ENCODE measurements at places on chromosomes 6 and 20.

DNA sequence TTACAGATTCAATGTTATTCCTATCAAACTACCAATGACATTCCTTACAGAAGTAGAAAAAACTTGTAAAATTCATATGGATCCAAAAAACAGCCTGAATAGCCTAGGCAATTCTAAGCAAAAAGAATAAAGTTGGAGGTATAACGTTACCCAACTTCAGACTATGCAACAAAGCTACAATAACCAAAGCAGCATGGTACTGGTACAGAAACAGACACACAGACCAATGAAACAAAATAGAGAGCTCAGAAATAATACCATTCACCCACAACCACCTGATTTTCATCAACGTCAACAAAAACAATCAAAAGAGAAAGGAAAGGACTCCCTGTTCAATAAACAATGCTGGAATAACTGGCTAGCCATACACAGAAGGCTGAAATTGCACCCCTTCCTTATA is 17.2 kb upstream of the PLN start:
- no peak for DNase-seq

DNA sequence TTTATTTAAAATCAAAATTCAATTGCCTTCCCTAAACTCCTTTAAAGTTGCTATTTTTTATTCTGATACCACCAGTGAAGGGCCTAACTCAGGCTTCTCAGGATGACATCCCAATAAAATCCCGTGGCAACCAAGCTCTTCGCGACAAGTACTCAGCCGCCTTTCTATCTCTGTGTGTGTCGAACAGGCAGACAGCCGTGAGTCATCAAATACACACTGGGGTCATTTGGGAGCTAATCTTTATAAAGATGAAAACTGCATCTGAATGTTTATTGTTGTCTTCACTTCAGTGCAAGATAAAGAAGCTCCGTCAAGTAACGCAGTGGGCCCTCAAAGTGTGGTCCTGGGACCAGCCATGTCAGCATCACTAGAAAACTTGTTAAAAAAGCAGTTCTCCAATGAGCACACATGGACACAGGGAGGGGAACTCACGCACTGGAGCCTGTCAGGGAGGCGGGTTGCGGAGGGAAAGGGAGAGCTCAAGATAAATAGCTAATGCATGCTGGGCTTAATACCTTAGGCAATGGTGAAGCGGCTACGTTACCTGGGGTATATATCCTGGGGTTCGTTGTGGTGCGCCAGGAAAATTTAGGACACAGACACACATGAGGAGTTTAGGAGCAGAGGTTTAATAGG is 119.3 kb downstream of the RNF144B start:
- DNase-seq: no peak

DNA sequence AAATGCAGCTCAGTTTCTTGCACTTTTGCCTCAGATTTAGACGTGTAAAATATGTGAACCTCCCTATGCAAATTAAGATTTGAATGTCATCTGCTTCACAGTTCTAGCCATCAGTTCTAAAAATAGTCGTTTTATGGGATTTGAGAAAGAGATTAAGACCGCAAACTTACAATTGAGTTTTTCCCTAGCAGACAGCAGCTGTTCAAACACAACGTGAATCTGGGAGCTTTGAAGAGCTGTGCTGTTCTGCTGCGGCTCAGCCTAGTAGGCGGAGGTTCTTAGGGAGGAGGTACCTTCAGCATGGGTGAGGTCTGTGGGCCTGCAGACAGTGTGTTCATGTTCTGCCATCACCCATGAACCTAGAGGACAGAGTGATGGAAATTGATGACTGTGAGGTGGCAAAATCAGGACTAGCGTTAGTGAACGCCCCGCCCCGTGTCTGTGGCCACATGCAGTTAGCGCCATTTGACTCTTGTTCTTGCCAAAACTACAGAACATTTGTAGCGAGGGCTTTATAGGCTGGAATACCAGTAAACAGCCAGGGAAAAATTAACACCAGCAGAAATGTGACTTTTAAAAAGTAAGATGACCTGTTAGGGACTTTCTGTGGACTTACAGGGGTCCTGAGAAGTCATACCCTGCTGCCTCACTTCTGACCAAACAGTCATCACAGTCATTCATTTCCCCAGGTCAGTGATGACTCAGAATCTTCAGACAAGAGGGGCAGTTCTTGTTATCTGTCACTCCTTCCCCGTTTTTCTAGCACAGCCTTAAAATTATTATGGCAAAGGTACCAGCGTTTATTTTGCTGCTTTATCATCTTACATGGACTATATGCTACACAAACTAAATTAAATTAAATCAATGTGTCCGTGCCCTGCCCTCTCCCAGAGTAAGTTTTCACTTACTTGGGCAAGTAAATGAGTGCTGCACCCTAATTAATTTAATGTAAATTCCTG is 84.3 kb upstream of the TMEM181 start:
- no peak for DNase-seq

DNA sequence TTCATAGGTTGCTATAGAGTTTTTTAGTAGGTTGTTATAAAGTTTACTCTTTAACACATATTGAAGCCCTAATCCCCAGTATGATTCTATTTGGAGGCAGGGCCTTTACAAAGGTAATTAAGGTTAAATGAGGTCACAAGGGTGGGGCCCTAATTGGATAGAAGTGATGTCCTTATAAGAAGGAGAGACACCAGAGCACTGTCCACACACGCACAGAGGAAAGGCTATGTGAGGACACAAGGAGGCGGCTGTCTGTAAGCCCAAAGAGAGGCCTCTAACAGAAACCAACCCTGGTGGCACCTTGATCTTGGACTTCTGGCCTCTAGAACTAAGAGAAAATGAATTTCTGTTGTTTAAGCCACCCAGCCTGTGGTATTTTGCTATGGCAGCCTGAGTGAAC is 98.5 kb downstream of the GJA10 start:
- no peak for DNase-seq

DNA sequence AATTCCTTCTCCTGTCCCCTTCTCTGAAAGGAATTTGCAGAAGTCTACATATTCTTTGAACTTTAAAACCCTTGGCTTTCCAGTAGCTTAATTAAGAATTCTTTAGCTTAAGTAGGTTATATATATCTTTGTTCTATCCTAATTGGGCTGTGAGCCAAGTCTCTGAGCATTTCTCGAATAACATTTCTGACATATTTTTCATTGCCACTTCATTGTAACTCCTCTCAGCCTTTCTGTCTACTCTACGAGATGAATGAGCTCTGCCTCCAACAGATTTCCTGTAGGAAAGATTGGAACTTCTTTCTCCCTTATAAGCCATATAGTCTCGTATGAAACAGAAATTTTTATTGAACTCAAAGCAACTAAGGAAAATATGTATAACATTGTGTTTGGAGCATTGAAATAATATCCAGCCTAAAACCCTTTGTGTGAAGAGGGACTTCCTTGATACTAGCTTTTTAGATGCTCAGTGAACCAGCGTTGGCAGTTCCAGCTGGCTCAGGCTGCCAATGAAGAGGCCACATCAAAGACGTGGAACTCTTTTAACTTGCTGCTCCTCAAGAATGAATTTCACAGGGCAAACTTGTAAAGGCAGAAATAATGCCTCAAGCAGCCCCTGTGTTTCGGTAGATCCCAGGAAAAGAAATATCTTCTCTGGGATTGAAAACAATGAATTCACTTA is 87.7 kb upstream of the NOX3 start:
- no peak for DNase-seq

DNA sequence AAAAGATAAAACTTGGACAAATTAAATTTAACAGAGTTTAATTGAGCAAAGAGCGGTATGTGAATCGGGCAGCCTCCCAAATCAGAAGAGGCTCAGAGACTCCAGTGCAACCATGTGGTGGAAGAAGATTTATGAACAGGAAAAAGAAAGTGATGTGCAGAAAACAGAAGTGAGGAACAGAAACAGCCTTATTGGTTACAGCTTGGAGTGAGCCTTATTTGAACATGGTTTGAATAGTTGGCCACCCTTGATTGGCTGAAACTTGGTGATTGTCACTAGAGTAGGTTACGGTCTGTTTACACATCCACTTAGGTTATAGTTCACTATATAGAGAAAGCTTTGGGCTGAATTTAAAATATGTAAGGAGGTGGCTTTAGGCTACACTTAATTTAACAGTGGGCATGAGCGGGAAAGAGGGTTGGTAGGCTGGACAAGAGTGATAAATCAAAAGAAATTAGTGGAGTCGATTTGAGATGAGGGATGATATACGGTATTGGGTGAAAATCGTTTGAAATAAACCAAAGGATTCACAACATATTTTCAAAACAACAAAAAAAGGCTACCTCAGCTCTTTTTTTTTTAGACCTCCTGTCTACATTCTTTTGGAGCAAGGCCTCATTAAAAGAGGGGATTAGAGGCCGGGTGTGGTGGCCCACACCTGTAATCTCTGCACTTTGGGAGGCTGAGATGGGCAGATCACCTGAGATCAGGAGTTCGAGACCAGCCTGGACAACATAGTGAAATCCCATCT is 84.3 kb upstream of the PREP start:
- DNase-seq: no peak

GRCh38 chr6:129491436-129491835 is 218.5 kb downstream of the ARHGAP18 start:
- no peak for DNase-seq

GRCh38 chr20:35617397-35618262 is 2.0 kb downstream of the SPAG4 start:
- DNase-seq: peak; percentile 29

GRCh38 chr6:151434369-151434768 is 17.6 kb downstream of the RMND1 start:
- no peak for DNase-seq

DNA sequence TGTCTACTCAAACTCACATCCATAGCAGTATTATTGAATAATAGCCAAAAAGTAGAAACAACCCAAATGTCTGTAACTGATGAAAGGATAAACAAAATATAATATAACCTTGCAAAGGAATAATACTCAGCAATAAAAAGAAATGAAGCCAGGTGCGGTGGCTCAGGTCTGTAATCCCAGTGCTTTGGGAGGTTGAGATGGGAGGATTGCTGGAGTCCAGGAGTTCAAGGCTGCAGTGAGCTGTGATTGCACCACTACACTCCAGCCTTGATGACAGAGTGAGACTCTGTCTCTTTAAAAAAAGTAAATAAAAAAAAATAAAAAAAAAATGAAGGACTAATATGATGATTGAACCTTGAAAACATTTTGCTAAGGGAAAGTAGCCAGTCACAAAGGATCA is 22.1 kb upstream of the KIF16B start:
- no peak for DNase-seq

GRCh38 chr6:7151381-7151780 is 43.6 kb downstream of the RREB1 start:
- no peak for DNase-seq

DNA sequence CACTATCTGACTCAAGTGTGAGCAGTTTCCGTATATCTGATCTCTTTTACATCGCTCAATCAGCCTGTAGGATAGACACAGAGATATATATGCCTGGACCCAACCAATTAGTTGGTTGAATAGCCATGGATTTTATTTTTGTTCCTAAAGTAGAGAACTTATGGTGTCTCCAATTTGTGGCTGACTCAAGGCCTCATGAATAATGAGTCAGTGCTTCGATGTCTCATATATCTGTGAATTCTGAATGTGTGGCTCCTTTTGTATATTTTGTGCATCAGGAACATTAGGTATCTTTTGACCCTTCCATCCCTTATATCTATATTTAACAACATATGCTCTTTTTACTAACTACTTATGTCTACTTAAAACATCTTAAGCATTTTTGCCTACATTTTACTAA is 64.5 kb downstream of the OR2B2 start:
- DNase-seq: no peak

GRCh38 chr20:31716818-31717477 is 5.7 kb downstream of the BCL2L1 start:
- DNase-seq: no peak

- no peak for DNase-seq
Measured at GRCh38 chr6:132053511-132053910, 102.3 kb upstream of the CCN2 start.

DNA sequence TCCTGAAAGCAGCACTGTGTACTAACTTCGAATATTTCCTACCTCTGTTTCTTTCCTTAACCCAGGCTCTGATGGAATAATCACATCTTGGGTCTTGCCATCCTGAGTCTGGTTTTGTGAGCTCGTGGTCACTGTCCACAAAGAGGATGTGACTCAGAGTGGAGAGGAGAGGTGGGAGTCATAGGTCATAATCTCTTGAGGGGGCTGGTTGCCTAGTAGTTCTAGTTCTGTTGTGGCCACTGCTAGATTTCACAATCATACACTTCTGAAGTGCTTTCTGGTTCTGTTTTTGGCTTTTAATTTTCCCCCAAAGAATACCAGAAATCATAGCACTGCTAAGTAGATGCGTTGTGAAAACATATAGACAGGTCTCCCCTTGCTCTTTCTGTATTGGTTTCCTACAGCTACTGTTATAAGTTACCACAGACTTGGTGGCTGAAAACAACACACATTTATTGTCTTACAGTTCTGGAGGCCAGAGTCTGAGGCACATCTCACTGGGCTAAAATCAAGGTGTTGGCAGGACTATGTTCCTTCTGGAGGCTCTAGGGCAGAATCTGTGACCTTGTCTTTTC is 102.8 kb downstream of the NRSN1 start:
- no peak for DNase-seq

- DNase-seq: peak; percentile 40
Measured at GRCh38 chr6:16409531-16410441, 171.4 kb downstream of the GMPR start.

DNA sequence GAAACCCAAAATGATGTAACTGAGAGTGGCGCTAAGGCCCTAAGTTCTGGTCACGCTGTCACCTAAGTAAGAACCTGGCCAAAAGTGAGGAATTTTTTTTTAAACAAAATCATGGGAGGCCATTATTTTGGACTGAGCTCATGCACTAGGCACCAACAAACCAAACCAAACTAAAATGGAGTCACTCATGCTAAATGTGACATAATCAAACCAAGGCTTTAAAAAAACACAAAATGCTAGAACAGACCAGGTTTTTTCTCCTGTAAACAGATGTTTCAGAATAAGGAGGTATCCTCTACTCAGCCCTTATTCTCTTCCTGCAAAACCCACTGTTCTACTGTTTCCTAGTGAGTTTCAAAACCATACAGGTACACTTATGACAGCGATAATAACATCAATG is 1.1 kb upstream of the C6orf89 start:
- no peak for DNase-seq

Measured in stimulated activated CD4-positive, alpha-beta T cell treated with anti-CD3 and anti-CD28 coated beads, Interleukin-4, amount 100 ng/mL, for 4 hours (primary cell).